Activated CD4-positive, alpha-beta T cell treated with anti-CD3 and anti-CD28 coated beads, Interleukin-2, amount 50 U/mL, for 4 hours (primary cell): ENCODE measurements at places on chromosomes 3 and 15.
A peak's percentile ranks its signal among the peaks of the same experiment; 100 is the strongest.

- no peak for DNase-seq
Observed at GRCh38 chr15:99562238-99562637, 3.5 kb upstream of the MEF2A start.

- no peak for DNase-seq
Observed at GRCh38 chr3:63400246-63400860, 122.2 kb downstream of the SYNPR start.

- DNase-seq: no peak
Observed at GRCh38 chr3:39021465-39022285, 30.1 kb downstream of the SCN11A start.

- DNase-seq: no peak
Observed at GRCh38 chr3:116445990-116446389, 703 bp upstream of the LSAMP start.

DNA sequence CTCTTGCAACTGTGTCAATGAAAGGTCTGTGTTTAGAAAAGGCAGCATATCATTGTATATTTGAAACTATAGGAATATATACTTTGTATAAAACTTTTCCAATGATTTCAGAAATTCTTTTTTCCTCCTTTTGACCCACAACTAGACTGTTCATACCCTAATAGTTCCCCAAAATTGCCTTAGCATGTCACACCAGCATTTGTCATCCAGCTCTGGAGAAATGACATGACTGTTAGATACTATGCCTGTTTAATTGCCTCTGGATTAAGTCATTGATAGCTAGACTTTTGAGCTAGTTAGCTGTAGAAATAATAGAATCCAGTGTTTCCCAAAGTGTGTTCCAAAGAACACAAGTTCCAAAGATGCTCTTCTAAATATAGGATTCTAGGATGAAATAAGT is 32.4 kb downstream of the B3GALNT1 start:
- DNase-seq: no peak

DNA sequence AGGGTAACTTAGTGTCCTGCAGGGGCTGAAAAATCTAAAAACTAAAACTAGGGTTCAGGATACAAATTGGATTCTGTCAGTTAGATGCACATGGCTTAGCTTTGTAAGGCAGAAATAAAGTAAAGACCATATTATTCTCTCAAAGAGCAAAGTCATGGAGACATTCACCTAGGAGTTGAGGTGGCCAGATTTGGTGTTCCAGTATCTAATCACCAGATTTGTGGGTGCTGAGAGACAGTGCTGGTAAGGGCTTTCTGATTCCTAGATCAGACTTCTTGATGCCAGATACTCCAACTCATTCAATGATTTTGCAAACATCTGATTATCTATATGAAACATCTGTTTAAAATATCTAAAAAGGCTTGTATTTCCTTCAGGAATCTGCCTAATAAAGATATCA is 28.3 kb upstream of the TBC1D5 start:
- DNase-seq: no peak

DNA sequence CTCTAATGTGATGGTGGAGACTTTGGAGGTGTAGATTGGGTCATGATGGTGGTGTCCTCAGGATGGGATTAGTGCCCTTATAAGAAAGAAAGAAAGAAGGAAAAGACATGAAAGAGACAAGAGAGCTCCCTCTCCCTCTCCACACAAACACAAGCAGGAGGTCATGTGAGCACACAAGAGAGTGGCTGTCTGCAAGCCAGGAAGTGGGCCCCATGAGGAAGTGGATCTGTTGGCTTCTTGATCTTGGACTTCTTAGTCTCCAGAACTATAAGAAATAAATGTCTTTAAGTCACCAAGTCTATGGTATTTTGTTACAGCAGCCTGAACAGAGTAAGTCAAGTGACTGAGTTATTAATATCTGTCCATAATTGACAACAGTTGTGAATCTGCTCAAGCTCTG is 17.1 kb downstream of the IQCB1 start:
- no peak for DNase-seq

- DNase-seq: no peak
Observed at GRCh38 chr3:157559401-157559800, 56.2 kb upstream of the VEPH1 start.

DNA sequence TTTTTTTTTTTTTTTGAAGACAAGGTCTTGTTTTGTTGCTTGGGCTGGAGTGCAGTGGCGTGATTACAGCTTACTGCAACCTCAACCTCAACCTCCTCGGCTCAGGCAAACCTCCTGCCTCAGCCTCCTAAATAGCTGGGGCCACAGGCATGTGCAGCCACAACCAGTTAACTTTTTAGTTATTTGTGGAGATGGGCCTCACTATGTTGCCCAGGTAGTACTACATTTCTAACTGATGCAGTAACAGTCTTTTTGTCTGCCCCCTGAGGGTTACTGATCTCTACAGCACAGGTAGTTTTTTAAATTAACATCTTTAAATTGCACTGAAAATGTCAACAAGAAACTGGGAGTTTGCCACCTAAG is 3.4 kb upstream of the LMLN start:
- DNase-seq: no peak

DNA sequence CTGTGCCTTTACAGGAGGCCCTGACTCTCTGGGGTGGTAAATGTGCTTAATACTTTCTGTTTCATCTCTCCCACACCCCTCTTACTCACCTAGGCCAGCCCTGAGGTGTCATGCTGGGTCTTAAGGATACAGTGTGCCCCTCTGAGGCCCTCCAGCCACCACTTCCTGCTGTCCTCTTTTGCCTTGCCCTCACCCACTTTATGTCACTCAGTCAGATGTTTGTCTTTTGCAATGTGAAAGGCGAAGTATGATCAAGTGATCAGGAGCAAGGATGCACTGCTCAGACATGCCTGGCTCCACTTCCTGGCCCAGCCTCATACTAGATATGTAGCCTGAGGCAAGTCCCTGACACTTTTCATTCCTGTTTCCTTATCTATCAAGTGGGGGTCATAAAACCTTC is 339.0 kb upstream of the NR2E3 start:
- DNase-seq: no peak

- no peak for DNase-seq
Observed at GRCh38 chr15:38690216-38690615, 125.6 kb upstream of the RASGRP1 start.

DNA sequence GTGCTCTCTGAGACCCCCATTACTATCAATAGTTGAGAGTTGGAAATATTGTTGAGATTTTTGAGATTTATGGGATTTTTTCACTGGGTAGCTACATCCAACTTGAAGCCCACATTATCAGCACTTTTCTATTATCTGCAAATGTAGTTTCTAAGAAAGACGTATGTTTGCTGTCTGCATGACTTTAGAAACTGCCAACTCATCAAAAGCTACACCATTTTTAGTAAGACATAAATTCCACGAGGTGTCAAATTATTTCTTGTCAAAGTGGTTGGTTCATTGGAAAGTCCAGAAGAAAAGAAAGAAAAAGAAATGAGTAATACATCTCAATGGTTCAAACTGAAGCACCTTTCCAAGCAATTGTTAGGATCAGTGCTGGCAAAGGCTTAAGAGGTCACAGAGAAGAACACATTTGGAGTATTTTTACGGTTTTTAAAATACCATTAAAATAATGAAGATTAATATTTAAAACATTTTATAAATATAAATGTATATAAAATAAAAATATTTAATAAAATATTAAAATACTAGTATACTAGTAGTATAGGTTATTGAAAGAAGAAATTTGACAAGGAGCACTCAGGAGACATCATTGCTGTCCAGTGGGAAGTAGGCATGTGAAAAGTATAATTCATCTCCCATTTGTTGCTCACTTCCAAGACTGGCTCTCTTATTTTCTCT is 463.5 kb downstream of the TAFA4 start:
- no peak for DNase-seq

GRCh38 chr3:105866656-105867653 is 1.9 kb downstream of the CBLB start:
- DNase-seq: no peak

- no peak for DNase-seq
Observed at GRCh38 chr3:32500231-32500630, 2.4 kb downstream of the CMTM6 start.

- no peak for DNase-seq
Observed at GRCh38 chr15:93360976-93361375, 272.0 kb upstream of the RGMA start.

- no peak for DNase-seq
Observed at GRCh38 chr3:184366619-184367289, 5.2 kb downstream of the POLR2H start.

- DNase-seq: no peak
Observed at GRCh38 chr3:5296362-5296761, 108.9 kb downstream of the EDEM1 start.

DNA sequence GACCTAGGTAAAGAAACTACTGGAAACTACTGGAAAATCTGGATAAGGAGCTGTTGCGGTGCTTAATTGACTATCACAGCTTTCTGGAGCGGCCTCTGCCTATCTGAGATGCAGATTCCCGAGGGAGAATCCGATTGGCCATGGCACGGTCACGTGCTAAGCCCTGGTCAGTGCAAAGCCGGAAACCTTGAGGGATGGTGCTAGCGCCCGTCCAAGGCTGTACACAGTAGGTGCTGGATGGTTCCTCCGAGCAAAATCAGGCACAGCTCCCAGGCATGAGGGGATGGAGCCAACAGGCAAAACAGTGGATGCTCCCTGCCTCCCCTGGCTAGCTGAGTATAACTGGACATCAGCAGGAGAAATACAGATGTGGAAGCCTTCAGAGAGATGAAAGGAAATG is 238.7 kb upstream of the HES1 start:
- no peak for DNase-seq

DNA sequence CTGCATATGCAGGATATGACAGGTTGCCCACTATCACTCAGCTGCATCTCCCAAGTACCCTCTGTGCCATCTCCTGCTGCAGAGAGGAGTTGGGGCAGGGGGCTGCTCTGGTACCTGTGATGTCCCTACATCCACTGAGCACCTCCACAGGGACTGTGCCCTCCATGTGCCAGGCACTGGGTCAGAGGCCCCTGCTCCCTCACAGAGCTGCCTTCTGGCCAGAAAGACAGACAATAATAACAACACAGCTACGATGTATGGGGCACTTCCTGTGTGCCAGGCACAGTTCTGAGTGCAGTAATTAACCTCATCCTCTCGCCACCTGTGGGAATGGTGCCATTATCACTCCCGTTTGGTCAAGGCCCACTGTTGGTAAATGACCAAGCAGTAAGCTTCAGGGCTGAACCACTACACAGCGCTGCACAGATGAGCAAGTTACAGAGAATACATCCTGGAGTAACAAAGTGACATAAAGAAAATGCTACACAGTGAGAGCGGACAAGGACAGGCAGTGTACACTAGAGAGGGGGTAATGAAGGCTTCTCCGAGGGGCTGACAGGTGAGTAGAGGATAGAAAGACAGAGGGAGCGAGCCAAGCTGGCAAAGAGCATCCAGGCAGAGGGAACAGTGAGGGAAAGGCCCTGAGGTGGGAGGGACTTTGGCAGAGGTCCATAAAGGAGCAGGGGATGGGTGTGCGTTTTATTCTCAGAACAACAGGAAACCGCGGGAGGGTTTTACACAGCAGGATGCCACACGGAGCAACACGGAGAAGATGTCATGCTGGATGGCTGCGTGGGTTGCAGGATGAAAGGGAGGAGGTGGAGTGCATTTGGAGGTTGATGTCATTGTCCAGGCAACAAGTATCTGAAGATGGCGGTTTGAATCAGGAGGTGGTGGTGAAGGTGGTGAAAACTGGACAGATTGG is 13.6 kb downstream of the WNT7A start:
- DNase-seq: peak; percentile 45

GRCh38 chr15:28890711-28891495 is 5.1 kb downstream of the APBA2 start:
- no peak for DNase-seq

- no peak for DNase-seq
Observed at GRCh38 chr3:14319654-14320182, 82.7 kb upstream of the SLC6A6 start.

GRCh38 chr3:129121792-129122411 is at the start of gene RAB43:
Gene RAB43, minus strand, starts transcription at chr3:129121804. Its CDS starts 315 bp downstream, at chr3:129121489.
- DNase-seq: peak; percentile 83

- DNase-seq: no peak
Observed at GRCh38 chr3:16388850-16389441, 123.9 kb downstream of the OXNAD1 start.

- DNase-seq: no peak
Observed at GRCh38 chr3:107076946-107077345, 300.3 kb upstream of the CCDC54 start.

DNA sequence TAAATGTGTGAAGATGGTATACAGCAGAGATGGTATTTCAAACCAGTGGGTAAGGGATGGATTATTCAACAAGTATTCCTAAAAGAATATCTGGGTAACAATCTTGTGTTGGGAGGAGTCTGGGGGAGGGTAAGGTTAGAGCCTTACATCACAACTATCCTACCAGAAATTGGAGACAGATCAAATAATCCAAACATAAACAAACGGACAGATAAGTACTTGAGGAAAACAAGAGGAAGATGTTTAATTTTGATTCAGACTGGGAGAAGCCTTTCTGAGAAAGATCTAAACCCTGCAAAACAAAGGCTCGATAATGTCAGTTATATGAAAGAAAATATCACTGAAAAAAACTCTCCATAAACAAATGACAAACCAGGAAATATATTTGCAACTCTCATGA is 77.9 kb downstream of the SLC9A9 start:
- DNase-seq: no peak

- DNase-seq: no peak
Observed at GRCh38 chr3:52172262-52172757, 18.1 kb upstream of the POC1A start.

DNA sequence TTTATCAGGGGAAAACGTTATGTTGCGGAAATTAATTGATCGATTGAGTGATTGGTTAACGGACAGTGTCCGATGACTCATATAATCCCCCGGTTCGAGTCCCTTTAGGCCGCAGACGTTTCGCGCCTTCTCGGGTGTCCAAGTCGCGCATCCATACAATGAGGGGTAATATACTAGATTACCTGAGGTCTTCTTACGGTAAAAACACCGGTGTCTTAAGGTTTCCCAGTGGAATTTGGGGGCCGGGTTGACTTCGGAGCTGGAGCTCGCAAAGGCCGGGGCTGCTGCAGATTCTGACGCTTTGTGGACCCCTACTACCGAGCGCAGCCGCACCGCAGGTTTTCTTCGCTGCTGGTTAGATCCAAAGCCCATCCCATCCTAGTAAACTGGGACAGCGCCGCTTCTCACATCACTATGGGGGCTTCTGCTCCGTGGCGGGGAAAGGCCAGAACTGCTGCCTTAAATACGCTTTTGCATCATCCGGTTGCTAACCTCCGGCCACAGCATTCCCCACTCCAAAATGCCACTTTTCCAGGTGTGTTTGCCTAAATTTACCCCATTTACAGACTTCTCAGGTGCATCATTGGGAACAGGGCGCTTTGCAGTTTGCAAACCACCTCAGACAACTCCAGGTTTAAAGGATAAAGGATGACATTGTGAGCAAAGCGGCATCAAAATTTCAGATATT is 858 bp upstream of the SACM1L start:
- no peak for DNase-seq

GRCh38 chr3:108035751-108036150 is 55.1 kb downstream of the CD47 start:
- no peak for DNase-seq
